Mammary microvascular endothelial cell (primary cell): ENCODE measurements at places on chromosomes 2 and 18. TPM values are rescaled to one million over a fixed set of nuclear protein-coding genes. Genes with fewer than 3 reads are reported as not detected.

NPC1 gene
- 61.4 and 62.8 TPM in 2 replicates for total RNA-seq

LINC00305 gene
- not detected in 2 replicates for total RNA-seq

TMEM127 gene
- total RNA-seq = 30.7 and 35.7 TPM in 2 replicates

FAM110C gene
- total RNA-seq = not detected in 2 replicates

COLEC11 gene
- total RNA-seq = 0.25 TPM in 1 of 2 replicates, not detected in the other

DCDC2C gene
- total RNA-seq = 0.60 TPM in 1 of 2 replicates, not detected in the other

GREB1 gene
- total RNA-seq = 0.13 and 0.34 TPM in 2 replicates

RGPD5 gene
- 6.5 and 7.0 TPM in 2 replicates for total RNA-seq

ASB18 gene
- total RNA-seq = not detected in 2 replicates

DSC3 gene
- 0.10 and 0.13 TPM in 2 replicates for total RNA-seq

MFF gene
- total RNA-seq = 67.6 and 68.7 TPM in 2 replicates

RTP5 gene
- not detected in 2 replicates for total RNA-seq

ASXL3 gene
- total RNA-seq = not detected in 2 replicates

SCYGR4 gene
- not detected in 2 replicates for total RNA-seq

TCF23 gene
- not detected in 2 replicates for total RNA-seq

ACMSD gene
- total RNA-seq = not detected in 2 replicates

POU3F3 gene
- total RNA-seq = not detected in 2 replicates

C1GALT1C1L gene
- not detected in 2 replicates for total RNA-seq

RPRM gene
- total RNA-seq = not detected in 2 replicates

TLX2 gene
- total RNA-seq = not detected in 2 replicates

SERPINB10 gene
- 3.4 TPM in 1 of 2 replicates, not detected in the other for total RNA-seq

C2orf72 gene
- total RNA-seq = not detected in 2 replicates

CHRNG gene
- total RNA-seq = not detected in 2 replicates

LBX2 gene
- total RNA-seq = 2.5 and 4.3 TPM in 2 replicates

IGFBP5 gene
- 0.33 and 1.0 TPM in 2 replicates for total RNA-seq

PMAIP1 gene
- total RNA-seq = 25.0 and 29.7 TPM in 2 replicates

LRP1B gene
- total RNA-seq = 0.07 and 0.20 TPM in 2 replicates

BMP10 gene
- total RNA-seq = not detected in 2 replicates

MYO7B gene
- total RNA-seq = 0.10 and 0.27 TPM in 2 replicates

CFC1 gene
- not detected in 2 replicates for total RNA-seq

LAMA3 gene
- total RNA-seq = 5.9 and 9.0 TPM in 2 replicates

KCNG2 gene
- total RNA-seq = not detected in 2 replicates

EFR3B gene
- total RNA-seq = 0.67 and 0.79 TPM in 2 replicates

LYG1 gene
- total RNA-seq = not detected in 2 replicates
